NK-92 treated with Interleukin-12 subunit alpha and Interleukin-12 subunit beta, amount 100 ng/mL, for 24 hours (cell line): ENCODE measurements at places on chromosomes 2 and 18.

DNA sequence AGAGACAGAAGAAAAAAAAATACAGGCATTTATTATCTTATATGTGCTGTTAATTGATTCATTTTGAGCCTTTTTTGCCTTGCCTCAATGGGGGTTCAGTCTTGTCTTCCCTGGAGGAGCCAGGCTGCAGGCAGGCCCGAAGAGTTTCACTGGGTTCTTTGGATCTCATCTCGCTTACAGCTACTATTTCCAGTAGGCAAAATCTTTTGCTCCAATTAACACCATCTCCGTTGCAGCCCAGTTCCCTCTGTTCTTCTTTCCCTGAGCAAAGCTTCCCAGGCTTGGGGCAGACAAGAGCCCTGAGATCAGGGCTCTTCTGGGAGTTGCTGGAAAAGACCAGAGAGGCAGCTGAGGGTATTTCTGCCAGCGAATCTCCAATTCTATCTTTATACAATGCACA, 168.8 kb upstream of the CELF4 start:
- DNase-seq, result no peak

GRCh38 chr2:47654790-47655562, 128.0 kb upstream of the MSH6 start:
- DNase-seq, result no peak

- no peak for DNase-seq
Observed at GRCh38 chr2:10331702-10332401, 29.1 kb downstream of the HPCAL1 start.

DNA sequence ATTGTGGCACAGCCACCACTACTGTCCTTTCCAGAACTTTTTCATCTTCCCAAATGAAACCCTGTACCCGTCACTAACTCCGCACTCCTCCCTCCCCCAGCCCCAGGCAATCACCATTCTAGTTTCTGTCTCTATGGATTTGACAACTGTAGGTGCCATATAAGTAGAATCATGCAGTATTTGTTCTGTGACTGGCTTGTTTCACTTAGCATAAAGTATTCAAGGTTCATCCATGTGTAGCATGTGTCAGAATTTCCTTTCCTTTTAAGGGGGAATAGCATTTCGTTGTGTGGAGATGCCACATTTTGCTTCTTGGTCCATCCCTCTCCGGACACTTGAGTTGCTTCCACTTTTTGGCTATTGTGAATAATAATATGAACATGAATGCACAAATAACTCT, 842 bp upstream of the CKAP2L start:
- no peak for DNase-seq

- no peak for DNase-seq
Observed at GRCh38 chr2:41483982-41484857, 563.6 kb upstream of the PKDCC start.

- no peak for DNase-seq
Observed at GRCh38 chr2:239006622-239007285, 158.9 kb downstream of the TWIST2 start.

- no peak for DNase-seq
Observed at GRCh38 chr18:37684590-37684989, 119.0 kb upstream of the CELF4 start.

- DNase-seq, result no peak
Observed at GRCh38 chr2:106700616-106701015, 185.4 kb downstream of the ST6GAL2 start.
